ENCODE measurements at places on chromosomes 1 and 21.
A peak's percentile ranks its signal among the peaks of the same experiment; 100 is the strongest.

DNA sequence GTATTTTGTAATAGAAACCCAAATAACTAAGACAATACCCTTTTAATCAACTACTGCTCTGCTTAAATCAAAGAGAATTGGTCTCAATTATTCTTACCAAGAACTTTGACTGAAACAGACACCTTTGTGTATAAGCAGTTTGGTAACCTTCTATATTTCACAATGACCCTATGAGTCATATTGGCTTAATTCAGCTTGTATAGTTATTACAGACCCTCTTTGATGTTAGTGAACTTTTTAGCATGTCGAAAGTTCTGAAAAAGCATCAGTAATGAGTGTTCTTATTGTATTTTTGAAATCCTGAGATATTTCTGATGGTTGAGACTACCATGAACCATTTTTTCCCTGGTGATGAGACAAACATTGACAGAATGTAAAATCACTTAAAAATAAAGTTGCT, 43.3 kb upstream of the RABGAP1L start:
- peak; percentile 60 for DNase-seq

DNA sequence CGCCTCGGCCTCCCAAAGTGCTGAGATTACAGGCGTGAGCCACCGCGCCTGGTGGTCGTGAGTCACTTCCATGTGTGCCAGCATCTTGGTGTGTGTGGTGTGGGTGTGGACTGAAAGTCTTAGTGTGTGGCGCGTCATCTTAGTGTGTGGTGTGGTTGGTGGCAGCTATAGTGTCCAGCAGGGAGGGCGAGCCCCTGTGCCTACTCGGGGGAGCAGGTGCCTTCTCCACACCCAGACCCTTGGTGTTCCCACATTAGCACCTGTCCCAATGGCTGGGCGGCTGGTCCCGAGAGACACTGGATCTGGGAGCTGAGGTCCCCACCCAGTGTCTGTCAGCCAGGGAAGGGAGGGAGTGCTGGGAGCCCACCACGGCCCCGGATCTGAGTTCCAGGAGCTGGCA, 2.8 kb downstream of the SCNN1D start:
- DNase-seq: no peak

DNA sequence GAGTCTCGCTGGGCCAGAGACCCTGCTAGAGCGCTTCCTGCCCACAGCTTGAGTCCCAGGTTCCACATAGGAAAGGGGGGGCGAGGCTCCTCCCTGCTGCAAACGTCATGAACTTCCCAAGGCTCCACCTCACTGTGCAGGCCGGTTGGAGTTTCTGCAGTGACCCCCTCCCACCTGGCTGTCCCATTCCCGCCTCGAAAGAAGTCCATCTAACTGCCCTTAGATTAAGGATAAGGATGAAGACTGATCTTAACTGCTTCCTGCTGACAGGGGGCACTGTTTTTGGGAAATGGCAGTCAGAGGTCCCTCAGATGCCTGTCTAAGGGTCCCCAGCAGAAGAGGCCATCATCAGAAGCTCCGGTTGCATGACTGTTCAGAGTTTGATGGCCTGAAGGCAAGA, 62.7 kb downstream of the STUM start:
- no peak for DNase-seq

GRCh38 chr1:78834201-78834741, 172.3 kb downstream of the ADGRL4 start:
- no peak for DNase-seq

Data from activated CD4-positive, alpha-beta T cell treated with anti-CD3 and anti-CD28 coated beads, Interleukin-2, Interleukin-6, amounts not matched to agents 100 ng/mL and 50 ng/mL, durations not matched to agents 16 hours and 8 hours (primary cell).